ENCODE measurements at places on chromosomes 1 and 21. TPM values are rescaled to one million over a fixed set of nuclear protein-coding genes. Genes with fewer than 3 reads are reported as not detected.

LAMC1 gene
- total RNA-seq, result 321 TPM

SIPA1L2 gene
- total RNA-seq, result 45.0 TPM

HTR6 gene
- not detected for total RNA-seq

LINGO4 gene
- total RNA-seq, result not detected

PEAR1 gene
- 0.32 TPM for total RNA-seq

GSTM5 gene
- total RNA-seq, result not detected

GBP7 gene
- total RNA-seq, result not detected

AMIGO1 gene
- 1.1 TPM for total RNA-seq

AGMAT gene
- total RNA-seq, result 2.6 TPM

DMRTA2 gene
- 1.4 TPM for total RNA-seq

CRP gene
- total RNA-seq, result not detected

- peak; percentile 69 for DNase-seq
These were observed 558 bp downstream of the PFKL start for GRCh38 chr21:44300262-44300959.

DNA sequence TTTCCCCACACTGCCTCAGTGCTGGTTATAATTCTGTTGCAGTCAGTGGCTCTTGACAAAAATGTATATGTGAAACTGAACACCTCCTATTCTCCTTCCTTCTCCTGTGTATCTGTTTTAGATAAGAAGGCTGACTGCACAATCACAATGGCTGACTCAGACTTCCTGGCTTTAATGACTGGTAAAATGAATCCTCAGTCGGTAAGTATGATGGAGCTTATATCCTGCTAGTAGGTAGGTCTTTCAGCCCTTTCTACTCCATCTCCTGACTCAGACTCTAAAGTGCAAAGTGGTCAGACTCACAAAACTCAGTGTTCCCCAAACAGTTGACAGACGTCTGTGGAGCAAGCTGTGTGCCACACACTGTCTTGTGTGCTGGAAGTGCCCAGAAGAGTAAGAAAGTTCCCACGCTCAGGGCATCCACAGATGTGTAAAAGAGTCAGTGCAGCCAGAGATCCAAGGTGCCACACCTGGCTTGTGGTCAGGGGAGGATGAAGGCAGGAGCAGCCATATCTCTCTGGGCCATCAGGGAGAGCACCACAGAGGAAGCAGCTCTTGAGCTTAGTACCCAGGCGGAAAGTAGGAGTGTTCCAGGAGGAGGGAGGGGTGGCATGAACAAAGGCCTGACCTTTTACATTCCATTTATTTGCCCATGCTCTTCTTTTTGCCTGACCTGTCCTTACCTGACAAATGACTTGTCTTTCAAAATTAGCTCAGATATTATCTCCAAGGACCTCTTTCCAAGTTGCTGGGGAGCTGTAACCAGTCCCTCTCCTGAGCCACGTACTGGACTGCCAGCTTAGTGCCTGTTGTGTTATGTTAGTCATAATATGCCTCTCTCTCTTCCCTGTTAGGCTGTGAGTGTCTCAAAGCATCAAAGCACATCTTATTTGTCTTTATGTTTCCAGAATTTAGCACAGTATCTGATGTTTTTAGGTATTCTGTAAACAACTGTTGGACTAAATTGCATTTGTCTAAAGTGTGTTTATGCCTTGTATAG lies 14.0 kb upstream of the PODN start:
- DNase-seq, result peak; percentile 93

- peak; percentile 7 for DNase-seq
These were observed 32.2 kb downstream of the SLC30A7 start for GRCh38 chr1:100928128-100928527.

GRCh38 chr21:35335951-35336446 lies 286.9 kb upstream of the RUNX1 start:
- DNase-seq, result no peak

DNA sequence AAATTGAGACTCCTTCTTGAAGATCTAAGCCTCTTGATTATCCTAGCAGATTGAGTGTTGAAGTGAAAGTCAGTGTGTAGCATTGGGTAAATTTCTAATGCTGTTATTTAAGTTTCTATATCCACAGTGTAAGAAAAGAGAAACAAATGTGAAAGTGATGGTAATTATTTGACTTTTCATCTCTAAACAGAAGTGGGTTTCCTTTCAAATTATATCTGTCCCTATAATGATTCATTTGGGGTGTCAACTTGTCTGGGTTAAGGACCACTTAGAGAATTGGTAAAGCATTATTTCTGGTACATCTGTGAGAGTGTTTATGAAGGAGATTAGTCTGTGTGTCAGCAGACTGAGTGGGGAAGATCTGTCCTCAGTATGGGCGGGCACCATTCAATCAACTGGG lies 133.0 kb upstream of the HMCN1 start:
- no peak for DNase-seq

DNA sequence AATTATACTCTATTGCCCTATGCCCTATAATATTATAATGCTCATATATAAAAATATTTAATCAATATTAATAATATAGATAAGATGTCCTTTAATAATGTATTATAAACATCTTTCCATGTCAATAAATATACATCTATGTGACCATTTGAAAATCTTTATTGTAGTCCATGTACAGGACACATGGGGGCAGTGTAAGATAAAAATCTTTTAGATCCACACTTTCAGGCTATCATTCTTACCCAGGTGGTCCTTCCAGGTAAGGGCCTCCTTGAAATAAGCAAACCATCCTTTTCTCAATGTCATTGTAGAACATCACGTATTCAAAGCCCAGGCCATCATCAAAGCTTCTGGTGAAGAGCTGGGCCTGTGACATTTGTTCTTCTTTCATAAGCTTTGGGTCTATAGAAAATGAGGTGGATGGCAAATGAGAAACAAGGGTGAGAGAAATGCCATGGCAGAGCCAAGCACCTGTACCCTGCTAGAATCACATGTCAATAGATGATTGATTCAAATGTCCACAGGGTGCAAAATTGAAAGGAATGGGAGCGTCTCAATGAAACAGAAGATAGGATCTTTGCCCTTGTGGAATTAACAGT lies 20.2 kb downstream of the THEM4 start:
- DNase-seq, result no peak

- DNase-seq, result no peak
These were observed 121.9 kb downstream of the ATG4C start for GRCh38 chr1:62905872-62906271.

DNA sequence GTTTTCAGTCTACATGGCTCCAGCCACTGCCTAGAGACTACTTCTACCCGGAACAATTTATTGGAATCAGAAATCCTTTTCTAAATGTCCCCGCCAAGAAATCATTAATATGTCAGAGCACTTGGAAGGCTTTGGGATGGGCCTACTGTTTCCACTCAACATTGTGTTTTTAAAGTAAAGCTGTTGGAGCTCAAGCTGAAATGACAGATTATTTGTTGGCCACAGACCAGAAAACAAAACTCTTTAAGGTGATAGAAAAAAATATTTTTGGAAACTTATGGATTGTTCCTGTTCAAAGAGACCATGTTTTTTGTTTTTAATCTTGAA lies 496 bp downstream of the VPS45 start:
- DNase-seq, result no peak

DNA sequence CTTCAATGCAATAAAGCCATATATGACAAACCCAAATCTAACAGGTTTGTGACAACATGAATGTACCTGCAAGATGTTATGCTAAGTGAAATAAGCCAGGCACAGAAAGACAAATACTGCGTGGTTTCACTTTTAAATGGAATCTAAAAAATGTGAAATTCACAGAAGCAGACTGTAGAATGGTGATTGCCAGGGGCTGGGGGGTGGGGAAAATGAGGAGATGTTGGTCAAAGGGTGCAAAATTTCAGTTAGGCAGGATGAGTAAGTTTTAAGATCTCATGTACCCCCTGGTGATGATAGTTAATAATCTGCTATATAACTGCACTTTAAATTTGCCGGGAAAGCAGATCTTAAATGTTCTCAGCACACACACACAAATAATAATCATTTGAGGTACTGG lies 160.5 kb downstream of the PTBP2 start:
- DNase-seq, result peak; percentile 9

DNA sequence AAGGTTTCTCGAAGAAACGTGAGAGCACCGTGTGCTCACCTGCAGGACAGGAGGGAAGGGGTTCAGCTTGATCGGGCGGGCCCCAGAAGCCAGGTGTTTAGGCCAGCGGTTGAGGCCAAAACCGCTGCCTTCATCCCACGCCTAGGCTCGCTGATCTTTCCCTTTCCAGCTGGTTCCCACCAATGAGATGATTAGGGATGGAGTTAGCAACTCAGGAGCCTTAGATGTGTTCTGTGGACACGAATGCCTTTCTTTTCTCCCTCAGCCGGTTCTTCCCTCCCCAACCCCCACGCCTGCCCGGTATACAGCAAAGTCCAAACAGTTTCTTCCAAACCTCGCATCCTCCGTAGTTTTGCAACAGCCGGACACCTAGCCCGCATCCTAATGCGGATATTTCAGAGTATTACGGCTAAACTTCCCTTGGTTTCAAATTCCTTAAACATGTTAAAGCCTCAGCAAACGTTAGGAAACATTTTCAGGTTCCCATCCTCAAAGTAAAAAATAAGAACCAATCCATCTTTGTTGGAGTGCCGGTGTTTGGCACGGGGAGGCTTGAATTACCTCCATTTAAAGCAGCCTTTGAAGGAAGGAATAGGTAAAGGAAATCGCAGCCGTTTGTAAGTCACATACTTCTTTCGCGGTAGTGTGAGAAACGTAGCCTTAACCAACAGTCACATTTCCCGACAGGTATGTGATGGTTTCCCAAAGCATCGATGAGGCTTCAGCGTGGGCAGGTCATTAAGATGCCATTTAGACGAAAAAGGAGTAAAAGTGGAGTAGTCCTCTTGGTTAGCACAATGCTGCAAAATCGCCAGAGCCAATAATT lies 1.1 kb downstream of the LRRC8C start:
- peak; percentile 53 for DNase-seq

- DNase-seq, result no peak
These were observed 10.8 kb downstream of the HMGB4 start for GRCh38 chr1:33874636-33875035.

DNA sequence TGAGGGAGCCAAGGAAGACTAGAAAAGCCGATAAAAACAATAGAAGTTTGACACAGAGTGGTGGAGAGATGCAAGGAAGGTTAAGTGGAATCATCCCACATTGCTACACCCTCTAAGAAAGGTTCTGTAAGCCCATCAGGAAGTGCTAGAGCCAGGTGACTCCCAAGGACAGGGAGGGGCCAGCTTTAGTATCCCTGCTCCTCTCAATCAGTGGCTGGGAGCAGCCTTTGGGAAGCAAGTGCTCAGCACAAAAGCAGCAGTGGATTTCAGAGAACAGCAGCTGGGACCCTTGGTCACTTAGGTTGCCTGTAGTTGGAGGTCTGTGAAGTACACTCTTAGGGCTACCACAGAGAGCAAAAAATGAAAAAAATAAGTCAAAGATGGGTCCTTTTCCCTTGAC lies 42.5 kb downstream of the NME7 start:
- DNase-seq, result no peak

DNA sequence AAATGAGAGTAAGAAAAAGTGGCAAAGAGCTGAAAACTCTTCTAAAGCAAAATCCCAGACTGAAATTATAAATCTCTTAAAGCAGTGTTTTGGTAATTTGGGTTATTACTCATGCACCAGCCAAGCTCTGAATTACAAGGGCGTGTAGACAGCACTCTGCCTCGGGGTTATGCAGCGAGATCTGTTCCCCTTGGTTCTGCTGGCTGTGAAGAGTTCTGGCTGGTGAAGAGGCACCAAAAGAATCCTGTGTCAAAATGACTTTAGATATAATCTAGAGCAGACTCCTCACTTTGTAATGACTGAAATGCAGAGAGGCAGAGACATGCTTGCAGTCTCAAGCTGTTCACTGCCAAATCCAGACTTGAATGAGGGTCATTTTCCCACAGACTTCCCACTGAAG lies 461.8 kb upstream of the CXADR start:
- peak; percentile 16 for DNase-seq

GRCh38 chr1:201146626-201147390 lies 7.5 kb downstream of the TMEM9 start:
- DNase-seq, result no peak

GRCh38 chr1:190102757-190103326 lies 374.8 kb downstream of the BRINP3 start:
- no peak for DNase-seq

DNA sequence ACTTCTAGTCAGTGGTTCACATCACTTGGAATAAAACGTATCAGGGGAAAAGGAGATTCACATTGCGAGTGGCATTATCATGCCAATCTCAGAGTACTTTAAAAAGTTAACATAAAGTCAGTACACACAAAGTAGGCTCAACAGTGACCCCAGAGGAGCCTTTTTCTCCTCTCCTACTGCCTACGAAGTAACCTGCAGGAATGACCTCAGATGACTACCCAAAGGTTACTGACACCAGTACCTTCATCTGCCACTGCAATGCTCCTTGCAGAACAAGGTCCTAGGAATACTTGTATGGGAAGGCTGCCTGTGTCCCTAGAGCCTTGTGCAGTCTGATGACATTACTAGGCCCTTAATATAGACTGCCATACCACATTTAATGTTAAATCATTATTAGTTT lies 389.8 kb upstream of the LYPLAL1 start:
- DNase-seq, result no peak

GRCh38 chr1:199197695-199198094 lies 558.9 kb downstream of the PTPRC start:
- DNase-seq, result no peak

- no peak for DNase-seq
These were observed 109.3 kb downstream of the DMRTB1 start for GRCh38 chr1:53568540-53568939.

DNA sequence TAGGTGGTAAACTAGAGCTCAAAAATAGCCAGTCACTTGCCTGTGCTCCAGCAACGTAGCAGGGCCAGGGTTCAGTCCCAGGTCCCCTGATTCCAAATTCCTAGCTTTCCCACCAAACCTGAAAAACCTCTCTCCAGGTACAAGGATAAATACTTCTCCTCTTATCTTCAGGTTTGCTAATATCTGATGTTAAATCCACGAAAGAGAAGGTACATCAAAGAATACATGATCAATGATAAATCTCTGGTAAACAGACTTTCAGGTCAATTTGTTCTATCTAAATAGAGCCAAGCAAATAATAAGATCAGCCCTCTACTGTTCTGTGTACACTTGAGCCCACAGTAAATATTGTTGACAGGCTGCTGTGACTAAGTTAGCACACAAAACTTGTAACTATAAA lies 52.1 kb upstream of the AKT3 start:
- no peak for DNase-seq

DNA sequence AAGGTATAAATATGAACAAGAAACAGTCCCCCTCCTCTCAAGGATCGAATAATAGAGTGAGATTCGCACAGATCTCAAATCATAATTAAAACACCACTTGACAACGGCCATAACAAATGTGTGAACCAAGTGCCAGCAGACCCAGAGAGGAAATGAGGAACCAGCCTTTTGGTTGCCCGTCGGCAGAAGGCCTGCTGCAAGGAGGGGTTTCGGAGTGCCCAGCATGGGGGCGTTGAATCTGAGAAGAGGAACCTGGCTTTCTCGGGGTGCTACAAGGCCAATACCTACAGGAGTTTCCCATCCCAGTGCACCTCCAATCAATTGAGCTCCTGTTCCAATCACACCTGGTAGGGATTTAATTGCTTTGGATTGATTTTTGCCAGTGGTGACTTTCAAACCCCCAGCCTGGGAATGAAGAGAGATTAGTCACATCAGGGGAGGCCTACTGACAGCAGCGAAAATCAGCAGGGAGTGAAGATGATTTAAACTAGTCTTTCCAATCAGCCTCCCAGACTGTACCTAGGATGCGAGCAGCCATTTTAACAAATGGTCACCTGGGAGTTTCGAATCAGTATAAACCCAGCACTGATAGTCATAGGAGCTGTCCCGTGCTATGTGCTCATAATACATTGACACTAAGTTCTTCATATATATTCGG lies 263.8 kb downstream of the KAZN start:
- DNase-seq, result no peak
